GM23248 (cell line): ENCODE measurements at places on chromosomes 12 and 14. TPM values are rescaled to one million over a fixed set of nuclear protein-coding genes. Genes with fewer than 3 reads are reported as not detected.

Gene HVCN1
- 4.1 and 7.6 TPM in 2 replicates for total RNA-seq

Gene RERG
- not detected in 2 replicates for total RNA-seq

Gene REM2
- 0.22 TPM in 1 of 2 replicates, not detected in the other for total RNA-seq

Gene TMTC1
- 20.5 and 25.3 TPM in 2 replicates for total RNA-seq

Gene RFX4
- not detected in 2 replicates for total RNA-seq

Gene VRTN
- not detected in 2 replicates for total RNA-seq
